ENCODE measurements at places on chromosomes 4 and X.

DNA sequence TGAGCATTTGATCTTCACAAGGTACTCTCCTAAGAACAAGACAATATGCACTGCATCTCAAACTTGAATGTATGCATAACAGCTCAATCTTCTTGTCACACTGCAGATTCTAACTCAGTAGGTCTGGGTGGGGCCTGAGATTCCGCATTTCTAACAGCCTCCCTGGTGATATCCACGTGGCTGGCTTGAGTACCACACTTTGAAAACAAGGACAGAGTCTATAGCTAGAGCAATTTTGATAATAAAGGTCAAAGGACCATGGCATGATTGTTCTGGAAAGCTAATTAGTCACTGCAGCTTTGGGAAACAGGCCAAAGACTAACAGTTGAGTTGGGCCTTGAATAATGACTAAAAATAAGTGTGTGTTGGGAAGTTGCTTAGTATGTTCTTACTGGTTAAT is 213.3 kb downstream of the GBA3 start:
- no peak for DNase-seq

DNA sequence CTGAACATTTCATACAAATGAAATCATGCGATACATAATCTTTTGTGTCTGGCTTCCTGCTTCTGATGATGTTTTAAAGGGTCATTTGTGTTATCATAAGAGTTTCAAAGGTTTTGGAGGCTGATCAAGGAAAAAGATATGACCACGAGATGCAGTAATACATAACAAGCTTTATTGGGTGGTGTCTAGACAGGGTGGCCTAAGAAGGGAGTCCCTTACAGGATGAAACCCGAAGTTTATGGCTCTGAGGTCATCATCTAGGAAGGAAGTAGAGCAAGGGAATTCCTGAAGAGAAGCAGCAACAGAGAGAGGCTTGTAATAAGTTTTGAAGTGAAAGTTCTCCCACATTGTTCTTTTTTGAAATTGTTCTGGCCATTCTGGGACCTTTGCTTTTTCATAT is 40.8 kb upstream of the SOD3 start:
- DNase-seq, result no peak

- DNase-seq, result no peak
Observed at GRCh38 chr4:73822389-73822788, 14.1 kb upstream of the CXCL6 start.

DNA sequence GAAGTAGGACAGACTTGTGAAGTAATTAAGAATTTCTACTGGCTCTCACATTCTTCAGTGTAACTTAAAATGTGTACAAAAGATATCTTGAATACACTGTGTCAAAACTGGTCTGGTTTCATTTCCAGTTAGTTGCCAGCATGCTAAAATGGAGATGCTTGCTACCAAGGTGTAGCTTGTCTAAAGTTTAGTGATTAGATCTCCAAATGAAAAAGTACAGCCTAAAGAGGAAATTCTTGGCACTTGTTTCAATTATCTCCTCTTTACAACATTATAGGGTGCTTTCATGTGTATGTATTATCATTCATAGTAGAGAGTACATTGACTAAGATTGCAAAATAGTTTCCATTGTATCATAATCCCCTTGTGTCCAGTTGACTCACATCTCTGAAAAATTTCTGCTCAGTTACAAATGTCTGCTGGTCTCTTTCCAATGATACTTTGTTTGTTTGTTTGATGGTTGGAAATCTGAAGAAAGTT is 97.3 kb upstream of the SPRY1 start:
- DNase-seq, result no peak

DNA sequence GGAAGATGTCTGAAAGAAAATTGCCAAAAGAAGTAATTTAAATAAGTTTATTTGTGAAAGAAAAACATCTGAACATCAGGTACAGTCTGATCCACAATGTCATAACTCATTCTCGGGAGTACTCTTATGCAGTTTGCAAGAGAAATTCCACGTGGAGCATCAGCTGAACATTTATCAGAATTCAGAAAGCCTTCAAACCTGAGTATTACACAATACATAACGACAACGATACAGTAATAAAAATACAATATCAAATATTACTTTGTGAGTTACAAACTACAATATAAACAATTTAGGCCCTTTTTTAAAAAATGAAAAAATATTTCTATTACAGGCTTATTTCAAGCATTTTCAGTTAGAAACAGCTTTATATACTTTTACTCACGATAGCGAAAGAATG is 116.4 kb downstream of the RAB28 start:
- DNase-seq, result no peak

GRCh38 chr4:30182786-30183185 is 537.4 kb upstream of the PCDH7 start:
- no peak for DNase-seq

DNA sequence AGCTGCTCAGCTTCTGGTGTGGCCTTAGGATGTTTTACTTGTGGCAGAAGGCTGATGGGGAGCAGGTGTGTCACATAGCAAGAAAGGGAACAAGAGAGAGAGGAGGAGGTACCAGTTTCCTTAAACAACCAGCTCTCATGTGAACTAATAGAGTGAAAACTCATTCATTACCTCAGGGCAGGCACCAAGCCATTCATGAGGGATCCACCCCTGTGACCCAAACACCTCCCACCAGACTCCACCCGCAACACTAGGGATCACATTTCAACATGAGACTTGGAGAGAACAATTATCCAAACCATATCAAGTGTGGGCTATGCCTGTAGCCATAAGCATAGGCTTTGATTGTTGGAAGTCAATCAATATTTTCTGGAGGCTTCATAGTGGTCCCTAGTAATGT is 56.0 kb downstream of the GSX2 start:
- no peak for DNase-seq

- no peak for DNase-seq
Observed at GRCh38 chrX:133090236-133090809, 6.6 kb downstream of the USP26 start.

DNA sequence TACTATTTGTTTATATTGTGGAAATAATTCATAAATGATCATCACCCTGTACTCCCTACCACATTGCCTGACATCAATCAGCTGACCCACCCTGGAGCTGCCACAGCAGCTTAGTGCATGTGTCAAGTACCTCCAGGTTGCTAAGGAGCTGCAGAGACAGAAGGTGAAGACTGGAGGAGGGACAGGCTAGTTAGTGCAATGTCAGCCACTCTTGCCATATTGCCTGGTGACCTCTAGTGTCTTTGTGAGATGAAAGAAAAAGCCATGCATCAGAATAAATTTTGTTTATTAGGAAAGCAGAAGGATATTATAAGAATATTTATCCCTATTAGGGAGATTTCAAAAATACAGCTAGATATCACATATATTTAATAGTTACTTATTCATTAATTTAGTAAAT is 243.9 kb upstream of the FAT4 start:
- DNase-seq, result no peak

DNA sequence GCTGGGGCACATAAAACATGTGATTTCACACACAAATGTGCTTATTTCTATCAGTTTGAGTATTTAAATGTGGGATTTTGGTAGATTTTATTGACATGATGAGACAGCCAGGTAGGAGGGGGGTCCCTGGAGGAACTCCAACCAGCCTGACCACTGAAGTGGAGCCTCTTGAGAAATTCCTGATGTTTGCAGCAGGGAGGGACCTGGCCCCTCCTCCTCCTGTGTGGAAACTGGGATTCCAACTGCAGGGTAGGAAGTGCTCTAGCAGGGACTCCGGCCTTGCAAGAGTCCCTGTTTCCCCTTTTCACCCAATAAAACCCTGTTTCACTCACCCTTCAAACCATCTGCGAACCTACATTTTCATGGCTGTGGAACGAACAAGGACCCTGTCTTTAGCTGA is 2224.0 kb upstream of the AGA start:
- no peak for DNase-seq

DNA sequence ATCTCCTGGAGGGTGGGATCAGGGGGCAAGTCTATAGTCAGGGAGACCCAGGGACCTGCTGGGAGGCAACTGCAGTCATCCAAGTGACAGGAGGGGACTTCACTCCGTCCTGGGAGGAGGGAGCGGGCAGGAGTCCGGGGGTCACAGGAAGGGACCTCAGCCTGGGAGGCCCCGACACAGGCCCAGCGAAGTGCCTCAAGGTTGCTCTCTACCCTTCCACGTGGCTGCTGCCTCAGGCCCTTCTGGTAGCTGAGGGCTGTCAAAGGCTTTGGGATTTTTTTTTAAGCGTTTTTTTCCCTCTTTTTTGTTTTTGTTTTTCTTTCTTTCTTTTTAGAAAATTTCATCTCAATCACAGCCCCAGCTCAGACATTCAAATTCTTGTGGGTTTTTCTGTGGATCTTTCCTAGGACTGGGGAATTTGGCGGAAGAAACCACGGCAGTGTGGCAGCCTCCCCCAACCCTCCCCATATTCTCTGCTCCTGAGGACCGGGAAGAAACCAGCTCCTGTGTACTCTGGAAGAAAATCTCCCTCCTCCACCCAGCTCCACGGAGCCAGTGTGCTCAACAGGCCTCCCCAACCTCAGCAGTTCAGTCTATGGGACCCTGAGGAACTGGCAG is 1.4 kb upstream of the HAUS7 start:
- no peak for DNase-seq

DNA sequence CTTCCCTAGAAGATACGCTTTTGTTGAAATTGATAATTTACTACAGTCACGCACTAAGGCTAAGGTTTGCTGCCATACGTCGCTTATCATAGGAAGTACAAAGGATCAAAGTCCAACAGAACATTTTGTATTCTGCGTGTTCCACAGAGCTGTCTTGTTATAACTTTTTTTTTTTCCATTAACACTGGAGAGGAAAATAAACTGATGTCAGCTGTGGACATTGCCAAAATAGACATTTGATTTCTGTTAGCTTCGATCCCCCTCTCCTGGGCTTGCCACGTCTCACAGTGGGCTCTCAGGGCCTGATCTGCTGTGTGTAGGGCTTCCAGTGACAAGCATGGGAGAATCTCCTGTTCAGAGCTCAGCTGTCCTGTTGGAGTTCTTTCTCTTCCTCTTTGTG is 93.3 kb downstream of the SPATA18 start:
- DNase-seq, result no peak

DNA sequence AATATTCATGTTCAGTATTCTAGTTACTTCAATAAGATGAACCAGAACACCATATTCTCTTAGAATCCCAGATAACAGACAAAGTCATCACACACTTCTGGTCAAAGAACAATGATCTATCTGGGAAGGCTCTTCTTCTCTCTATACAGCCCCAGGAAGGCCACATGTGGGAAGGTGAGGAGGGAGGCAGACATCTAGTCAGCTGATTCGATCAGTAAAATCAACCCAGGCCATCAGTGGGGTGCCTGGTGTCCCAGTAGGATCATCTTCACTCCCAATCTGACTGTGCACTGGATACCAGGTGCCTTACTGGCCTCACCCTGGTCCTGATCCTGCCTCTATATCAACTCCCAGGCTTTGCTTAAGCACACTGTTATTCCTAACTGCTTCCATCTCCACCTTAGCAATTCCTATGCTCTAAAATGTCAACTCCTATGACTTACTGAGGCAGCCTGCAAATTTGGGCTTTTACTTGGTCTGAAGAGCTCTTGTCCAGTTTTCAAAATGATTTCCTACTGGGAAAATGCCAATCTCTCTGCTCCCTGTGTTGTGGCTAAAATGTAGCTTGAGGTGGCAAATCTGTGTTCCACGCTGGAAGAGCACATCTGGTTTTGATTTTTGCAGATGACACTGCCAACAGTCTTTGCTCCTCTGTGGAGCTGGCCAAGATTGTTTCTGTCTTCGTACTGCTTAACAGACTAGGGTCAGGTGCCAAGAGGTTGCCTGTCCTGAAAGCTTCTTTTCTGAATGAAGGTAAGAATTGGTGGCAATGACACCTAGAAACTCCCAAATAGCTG is 128.7 kb downstream of the MGST2 start:
- no peak for DNase-seq

- DNase-seq, result no peak
Observed at GRCh38 chr4:19309378-19309777, 942.3 kb upstream of the SLIT2 start.

GRCh38 chrX:104370089-104370488 is 115.4 kb upstream of the ESX1 start:
- no peak for DNase-seq

- no peak for DNase-seq
Observed at GRCh38 chr4:74754218-74754617, 40.1 kb downstream of the BTC start.

GRCh38 chrX:17553961-17554482 is 179.0 kb downstream of the NHS start:
- DNase-seq, result no peak

- DNase-seq, result no peak
Observed at GRCh38 chr4:150852216-150852615, 162.9 kb downstream of the LRBA start.

- DNase-seq, result no peak
Observed at GRCh38 chr4:113951263-113951662, 28.2 kb downstream of the ARSJ start.

- no peak for DNase-seq
Observed at GRCh38 chrX:20218836-20219505, 47.7 kb downstream of the RPS6KA3 start.

- DNase-seq, result no peak
Observed at GRCh38 chr4:2419814-2420213, 1.1 kb downstream of the CFAP99 start.

- DNase-seq, result no peak
Observed at GRCh38 chr4:73450398-73451004, 14.5 kb downstream of the AFP start.

DNA sequence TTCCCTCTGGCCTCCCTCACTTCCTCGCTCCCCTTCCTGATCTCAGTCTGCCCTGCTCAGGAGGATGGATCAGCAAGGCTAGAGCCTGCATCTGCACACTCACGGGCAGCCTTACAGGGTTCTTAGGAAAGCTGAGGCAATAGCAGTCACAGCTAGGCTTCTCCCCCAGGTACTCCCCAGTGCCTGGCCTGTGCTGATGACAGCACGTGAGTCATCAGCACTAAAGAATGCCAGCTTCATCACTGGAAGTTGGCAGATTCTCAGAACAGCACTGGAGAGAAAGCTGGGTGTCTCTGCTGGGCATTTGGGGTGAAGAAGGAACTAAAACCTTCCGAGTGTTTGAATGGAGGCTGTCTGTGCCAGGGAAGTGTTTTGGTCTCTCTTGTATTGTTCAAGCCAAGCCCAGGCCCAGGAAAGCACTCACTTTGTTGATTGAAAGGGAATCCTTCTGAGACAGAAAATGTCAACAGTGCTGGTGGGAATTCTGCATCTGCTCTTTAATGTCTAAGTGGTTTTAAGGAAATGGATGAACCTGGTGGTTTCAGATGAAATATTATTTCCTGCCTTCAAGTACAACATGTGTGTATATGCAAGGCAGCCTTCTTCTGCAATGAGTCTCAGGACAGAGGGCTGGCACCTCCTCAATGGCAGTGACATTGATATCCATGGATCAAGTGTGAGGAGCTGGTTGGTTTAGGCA is 73.0 kb upstream of the SCOC start:
- DNase-seq, result peak; percentile 19

Measured in activated CD8-positive, alpha-beta memory T cell treated with anti-CD3 and anti-CD28 coated beads, Interleukin-2, amount 10 ng/mL, durations not matched to agents 7 days and 5 days (primary cell).